Daoy (cell line): ENCODE measurements at places on chromosomes 12 and 14. TPM values are rescaled to one million over a fixed set of nuclear protein-coding genes. Genes with fewer than 3 reads are reported as not detected.
A peak's percentile ranks its signal among the peaks of the same experiment; 100 is the strongest.

FAM181A gene
- total RNA-seq = not detected in 2 replicates

- peak; percentile 23 for DNase-seq
Measured at GRCh38 chr12:67426067-67426466, 156.9 kb downstream of the CAND1 start.

- DNase-seq = peak; percentile 34
Measured at GRCh38 chr12:96989916-96990315, 82.9 kb downstream of the NEDD1 start.

TOMM20L gene
- total RNA-seq = not detected in 2 replicates

GRCh38 chr12:56488041-56488955 is at the start of gene GLS2:
Gene GLS2 (minus strand): TSS chr12:56488161. CDS start chr12:56488118, 43 bp downstream.
- DNase-seq = peak; percentile 81

LBHD2 gene
- not detected in 2 replicates for total RNA-seq
